ENCODE measurements at places on chromosomes 3 and 15. TPM values are rescaled to one million over a fixed set of nuclear protein-coding genes. Genes with fewer than 3 reads are reported as not detected.

The TLR9 gene
- not detected for total RNA-seq

The LRRC31 gene
- total RNA-seq: not detected

The CAV3 gene
- 0.79 TPM for total RNA-seq

The TRANK1 gene
- 3.7 TPM for total RNA-seq

The ROPN1 gene
- total RNA-seq: not detected
